Endothelial cell (in vitro differentiated cells): ENCODE measurements at places on chromosomes 13 and 19.

- DNase-seq = no peak
Observed at GRCh38 chr13:66995203-66995611, 234.9 kb downstream of the PCDH9 start.

GRCh38 chr19:19528721-19529490, at the start of gene YJEFN3:
Gene YJEFN3, plus strand, starts transcription at chr19:19528911. Its CDS starts 22 bp downstream, at chr19:19528933.
- DNase-seq = no peak

DNA sequence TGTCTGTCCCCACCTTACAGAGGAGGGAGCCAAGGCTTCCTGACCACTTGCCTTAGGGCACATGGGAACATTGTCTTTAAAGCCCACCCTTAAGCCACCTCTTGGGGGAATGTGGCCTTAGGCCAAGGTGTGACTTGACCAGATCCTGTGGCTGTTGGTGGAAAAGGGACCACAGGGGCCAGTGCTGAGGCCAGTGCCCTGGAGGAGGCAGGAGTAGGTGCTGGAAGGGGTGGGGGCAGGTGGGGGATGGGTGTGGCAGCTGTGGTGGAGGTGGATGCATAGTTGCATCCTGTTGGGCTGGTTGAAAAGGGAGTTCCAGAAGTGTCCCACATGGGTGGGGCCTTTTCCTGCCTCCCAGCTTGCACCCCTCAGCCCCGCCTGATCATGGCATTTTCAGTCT, 44.8 kb downstream of the DNM2 start:
- DNase-seq = no peak

- no peak for DNase-seq
Observed at GRCh38 chr13:40269086-40269485, 397.4 kb downstream of the FOXO1 start.
